ENCODE measurements at places on chromosomes 3 and 15.

DNA sequence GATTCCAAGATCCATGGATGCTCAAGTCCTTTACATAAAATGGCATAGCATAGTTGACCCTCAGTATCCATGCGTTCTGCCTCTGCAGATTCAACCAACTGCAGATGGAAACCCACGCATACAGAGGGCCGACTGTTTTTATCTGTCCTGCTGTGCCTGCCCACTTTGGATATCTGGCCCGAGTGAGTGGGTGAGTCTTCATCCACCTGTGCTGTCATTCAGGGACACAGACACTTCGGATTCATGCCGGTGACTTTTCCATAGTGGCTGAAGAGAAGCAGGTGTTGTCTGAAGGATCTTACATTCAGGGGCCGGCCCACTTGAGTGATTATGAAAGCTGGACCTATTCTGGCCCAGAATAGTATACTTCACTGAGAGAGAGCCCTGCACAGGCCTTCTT lies 85.1 kb downstream of the RYR3 start:
- DNase-seq, result no peak

- no peak for DNase-seq
Observed at GRCh38 chr3:114518206-114518808, 224.5 kb downstream of the TIGIT start.

GRCh38 chr3:6532101-6532500 lies 328.8 kb upstream of the GRM7 start:
- DNase-seq, result no peak

DNA sequence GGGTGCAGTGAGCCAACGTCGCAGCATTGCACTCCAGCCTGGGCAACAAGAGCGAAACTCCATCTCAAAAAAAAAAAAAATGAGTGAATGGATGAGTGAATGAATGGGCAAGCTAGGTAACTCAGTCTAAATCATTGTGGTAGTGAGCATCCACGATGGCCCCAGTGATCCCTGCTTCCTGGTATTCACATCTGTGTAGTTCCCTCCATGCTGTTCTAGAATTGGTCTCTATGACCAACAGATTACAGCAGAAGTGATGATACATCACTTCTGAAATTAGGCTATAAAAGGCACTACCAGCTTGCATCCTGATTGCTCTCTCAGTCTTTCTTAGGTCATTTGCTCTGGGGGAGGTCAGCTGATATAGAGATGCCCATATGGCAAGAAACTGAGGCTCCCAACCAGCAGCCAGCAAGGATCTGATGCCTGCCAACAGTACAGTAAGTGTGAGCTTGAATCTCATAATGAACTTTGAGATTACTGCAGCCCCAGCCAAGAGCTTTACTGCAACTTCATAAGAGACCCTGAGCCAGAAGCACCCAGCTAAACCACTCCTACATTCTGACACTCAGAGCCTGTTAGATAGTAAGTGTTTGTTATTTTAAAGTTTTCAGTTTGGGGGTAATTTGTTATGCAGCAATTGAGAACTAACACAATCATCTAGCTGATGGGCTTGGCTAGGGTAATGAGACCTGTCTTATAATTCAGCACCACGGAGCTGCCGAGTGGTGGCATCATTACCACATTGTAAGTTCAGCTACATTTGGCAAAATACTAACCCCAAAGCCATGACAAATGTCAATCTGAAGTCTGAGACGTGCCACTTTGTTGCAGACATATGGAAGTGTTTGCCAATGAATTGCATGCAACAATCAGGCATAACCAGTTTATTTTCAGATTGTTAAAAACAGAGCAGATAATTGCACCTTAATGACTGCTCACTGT lies 53.0 kb downstream of the KLHL6 start:
- no peak for DNase-seq

GRCh38 chr3:24513463-24513862 lies 18.8 kb upstream of the THRB start:
- DNase-seq, result no peak

DNA sequence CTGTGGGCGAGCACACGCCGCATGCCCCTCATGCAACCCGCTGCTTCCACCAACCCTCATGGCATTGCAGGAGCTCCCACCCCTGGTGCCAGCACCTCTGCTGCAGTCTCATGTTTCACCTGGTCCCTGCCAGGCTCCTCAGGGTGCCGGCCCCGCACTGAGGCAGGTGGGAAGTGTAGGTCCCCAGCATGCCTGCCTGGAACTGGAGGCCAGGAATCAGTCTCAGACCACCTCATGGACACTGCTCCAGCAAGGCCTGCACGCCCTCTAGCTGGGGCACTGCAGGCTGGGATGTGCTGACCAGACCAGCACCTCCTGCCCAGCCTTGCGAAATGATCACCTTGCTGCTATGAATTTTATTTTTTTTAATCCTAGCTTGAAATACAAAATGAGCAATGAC lies 39.1 kb downstream of the OCA2 start:
- DNase-seq, result no peak

DNA sequence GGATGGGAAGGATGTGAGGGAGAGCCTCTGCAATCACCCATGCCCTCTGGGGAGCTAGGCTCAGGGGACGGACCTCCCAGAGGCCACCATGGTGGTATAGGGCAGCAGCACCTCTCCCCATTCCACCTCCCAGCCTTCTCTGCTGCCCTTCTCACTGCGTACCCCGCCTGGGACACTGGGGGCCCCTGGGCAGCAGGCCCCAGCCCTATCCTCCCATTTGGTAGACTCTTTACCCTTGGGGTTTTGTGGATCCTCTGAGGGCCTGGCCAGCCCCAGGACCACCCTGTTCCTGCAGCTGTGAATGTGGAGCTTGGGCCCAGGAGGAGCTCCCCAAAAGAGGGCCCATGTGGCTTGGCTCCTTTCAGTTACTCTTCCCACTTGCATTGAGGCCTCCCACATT lies 131.9 kb downstream of the DNAJB8 start:
- DNase-seq, result no peak

GRCh38 chr3:187077085-187077484 lies 62.2 kb downstream of the RPL39L start:
- DNase-seq, result no peak

DNA sequence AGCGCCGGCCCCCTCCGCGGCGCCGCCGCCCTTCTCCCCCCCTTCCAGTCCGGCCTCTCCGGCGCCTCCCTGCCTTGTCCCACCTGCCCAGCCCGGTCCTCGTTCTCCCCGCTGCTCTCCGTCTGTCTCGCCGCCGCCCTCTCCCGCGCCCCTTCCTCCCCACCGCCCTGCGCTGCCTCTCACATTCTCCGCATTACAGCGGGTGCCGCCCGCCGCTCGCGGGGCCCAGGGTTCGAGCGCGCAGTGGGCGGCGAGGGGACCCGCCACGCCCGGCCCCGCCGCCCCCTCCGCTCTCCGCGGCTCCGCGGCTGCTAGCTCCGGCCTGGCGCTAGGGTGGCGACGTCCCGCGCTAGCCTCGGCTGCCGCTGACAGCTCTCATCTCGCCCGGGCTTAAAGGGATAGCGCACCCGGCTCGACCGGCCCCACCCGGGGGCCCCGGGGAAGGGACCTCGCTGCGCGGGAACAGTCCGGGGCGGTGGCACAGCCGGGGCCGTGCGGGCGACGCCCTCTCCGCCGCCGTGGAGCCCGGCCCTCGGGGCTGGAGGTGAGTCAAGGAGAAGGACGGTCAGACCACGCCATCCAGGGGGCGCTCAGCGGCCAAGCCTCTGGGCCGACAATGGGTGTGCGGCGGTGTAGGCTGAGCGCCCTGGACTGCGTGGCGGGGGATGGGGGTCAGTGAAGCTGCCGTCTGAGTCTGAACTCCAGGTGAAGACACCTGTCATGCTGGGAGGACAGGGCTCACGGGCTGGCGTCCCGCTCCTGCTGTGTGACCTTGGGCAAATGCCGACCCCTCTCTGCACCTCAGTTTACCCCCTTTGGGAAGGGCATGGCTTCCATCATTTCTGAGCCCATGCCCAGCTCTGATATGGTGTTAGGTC lies 187.4 kb upstream of the LINGO1 start:
- no peak for DNase-seq

GRCh38 chr3:27526614-27527315 lies 42.6 kb upstream of the SLC4A7 start:
- DNase-seq, result no peak

DNA sequence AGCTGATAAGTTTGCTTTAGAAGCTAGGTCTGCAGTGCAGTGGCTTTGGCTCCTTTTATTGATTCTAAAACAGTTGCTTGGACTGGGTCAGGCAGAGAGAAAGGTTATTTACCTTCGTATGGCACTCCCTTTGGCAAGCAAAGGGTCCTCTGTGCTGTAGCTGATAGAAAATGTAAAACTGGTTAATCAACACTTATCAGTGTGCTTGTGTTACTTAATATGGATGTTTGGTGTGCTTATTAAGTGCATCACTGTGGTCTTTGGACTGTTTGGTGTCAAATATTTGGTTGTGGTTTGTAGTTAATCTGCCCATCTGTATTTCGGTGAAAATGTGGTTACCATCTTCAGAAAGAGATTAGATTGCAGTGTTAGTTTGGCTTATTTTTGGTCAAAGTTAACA lies 16.0 kb downstream of the UBE2E2 start:
- no peak for DNase-seq

- no peak for DNase-seq
Observed at GRCh38 chr15:96285305-96285704, 45.2 kb upstream of the NR2F2 start.

GRCh38 chr3:139778682-139779233 lies 101.0 kb upstream of the NMNAT3 start:
- DNase-seq, result no peak

DNA sequence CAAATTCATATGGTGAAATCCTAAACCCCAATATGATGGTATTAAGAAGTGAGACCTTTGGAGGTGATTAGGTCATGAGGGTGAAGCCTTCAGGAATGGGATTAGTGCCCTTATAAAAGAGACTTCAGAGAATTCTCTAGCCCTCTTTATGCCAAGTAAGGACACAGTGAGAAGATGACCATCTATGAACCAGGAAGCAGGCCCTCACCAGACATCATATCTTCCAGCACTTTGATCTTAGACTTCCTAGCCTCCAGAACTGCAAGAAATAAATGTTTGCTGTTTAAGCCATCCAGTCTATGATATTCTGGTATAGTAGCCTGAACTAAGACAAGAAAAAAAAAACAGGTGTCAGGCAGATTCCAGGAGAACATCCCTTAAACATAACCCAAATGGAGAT lies 45.9 kb upstream of the AP4E1 start:
- DNase-seq, result no peak

DNA sequence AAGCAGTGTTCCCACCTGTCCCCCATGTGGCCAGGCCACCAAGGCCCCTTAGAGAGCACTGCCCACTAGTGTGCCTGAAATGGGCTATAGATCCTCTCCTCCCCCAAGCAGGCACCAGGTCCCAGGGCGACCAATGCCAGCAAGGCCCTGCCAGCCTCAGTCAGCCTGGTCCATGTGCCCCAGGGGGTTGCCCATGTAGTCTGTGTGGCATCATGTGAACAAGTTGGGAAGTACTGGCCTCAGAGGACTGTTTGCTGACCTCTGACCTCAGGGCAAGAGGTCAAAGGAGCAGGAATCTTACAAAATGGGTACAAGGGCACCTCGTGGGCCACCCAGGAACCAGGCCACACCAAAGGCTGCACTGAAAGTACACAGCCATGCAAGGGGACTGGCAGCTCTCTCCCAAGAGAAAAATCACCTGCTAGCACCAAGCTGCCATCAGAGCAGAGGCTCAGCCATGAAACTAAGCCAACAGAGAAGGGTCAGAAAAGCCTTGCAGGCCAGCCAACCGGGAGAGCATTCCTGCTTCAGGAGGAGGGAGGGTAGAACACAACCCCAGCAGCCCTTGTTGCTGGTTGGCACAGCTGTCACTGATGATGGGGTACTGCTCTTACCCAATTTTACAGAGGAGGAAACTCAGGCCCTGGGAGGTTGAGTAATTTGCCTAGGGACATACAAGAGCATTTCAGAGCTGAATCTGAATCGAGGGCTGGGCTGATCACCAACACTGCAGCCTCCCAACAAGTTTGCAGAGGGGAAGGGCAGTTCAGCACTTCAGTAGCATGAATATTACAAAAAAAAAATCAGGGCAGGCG lies 5.2 kb upstream of the FURIN start:
- DNase-seq, result no peak

DNA sequence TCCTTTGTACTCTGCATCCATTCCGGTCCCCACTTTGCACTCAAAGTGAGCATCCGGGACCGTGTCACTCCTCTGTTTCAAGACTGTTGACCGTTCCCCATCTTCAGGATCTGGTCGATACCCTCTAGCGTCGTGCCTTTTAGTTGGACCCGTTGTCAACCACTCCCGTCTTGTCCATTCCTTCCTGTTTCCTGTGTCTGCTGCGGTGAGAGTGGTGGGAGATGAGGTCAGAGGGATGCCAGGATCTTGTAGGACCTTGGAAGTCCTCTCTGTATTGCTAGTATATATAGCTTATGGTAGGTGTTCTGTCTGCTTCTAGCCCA lies 624 bp downstream of the BRK1 start:
- DNase-seq, result no peak

DNA sequence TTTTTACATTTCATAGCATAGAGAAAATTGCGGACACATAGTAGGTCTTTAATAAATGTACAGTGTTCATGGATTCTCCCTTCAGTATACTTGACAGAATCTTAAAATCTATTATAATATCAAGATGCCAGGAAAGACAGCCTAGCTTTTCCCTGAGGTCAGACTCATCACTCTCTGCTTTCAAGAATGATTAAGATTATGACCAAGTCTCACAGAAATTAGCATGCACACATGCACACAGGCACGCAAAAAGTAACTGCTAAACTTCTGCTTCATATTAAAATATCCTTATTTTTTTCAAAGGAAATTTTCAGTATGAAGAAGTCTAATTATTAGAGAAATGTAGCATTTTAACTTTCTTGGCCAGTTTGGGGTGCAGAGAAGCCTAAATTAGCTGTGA lies 493.8 kb upstream of the NECTIN3 start:
- no peak for DNase-seq

DNA sequence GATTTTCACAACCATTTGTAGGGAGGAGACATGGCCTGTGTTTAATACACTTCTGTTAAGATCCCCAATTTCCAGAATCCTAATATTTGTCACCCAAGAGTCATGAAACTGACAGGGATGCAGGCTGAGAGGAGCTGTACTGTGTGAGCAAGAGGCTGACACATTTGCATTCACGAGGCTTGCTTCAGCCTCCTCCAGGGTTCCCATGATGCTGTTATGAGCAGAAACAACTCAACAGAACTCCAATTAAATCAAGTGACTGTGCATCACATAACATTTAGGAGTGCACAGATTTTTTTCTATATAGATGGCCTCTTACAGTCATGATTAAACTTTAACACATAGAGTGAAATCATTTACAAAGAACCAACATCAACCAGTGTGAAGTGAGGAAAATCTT lies 292.3 kb upstream of the STT3B start:
- DNase-seq, result peak; percentile 43

DNA sequence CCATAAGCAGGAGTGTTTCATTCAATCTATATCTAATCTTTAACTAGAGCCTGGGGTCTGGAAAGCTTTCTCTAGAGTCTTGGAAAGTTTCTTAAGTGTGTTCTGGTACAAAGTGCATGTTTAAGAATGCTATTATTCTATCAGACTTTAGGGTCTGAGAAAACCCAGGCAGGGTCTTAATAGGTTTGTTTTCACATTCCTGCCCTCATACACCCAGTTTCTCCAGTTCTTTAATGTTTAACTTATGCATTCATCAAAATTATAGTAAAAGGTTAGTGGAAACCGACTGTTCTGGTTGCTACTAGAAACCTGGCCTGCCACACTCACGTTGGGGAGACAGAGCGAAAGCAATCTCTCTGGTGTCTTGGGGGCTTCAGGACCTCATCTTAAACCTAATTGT lies 102.9 kb upstream of the WDR72 start:
- no peak for DNase-seq

Measured in activated CD4-positive, alpha-beta T cell treated with anti-CD3 and anti-CD28 coated beads, Interleukin-2, amount 10 ng/mL, durations not matched to agents 24 days and 14 days (primary cell).